ENCODE measurements at places on chromosomes 16 and 17.

GRCh38 chr16:23979441-23979840 lies 143.7 kb downstream of the PRKCB start:
- DNase-seq = no peak

- no peak for DNase-seq
Observed at GRCh38 chr17:8563024-8563776, 67.3 kb downstream of the MYH10 start.

GRCh38 chr17:72299100-72299499 lies 178.3 kb downstream of the SOX9 start:
- no peak for DNase-seq

- peak; percentile 82 for DNase-seq
Observed at GRCh38 chr17:32015245-32016013, 8.2 kb downstream of the LRRC37B start.

DNA sequence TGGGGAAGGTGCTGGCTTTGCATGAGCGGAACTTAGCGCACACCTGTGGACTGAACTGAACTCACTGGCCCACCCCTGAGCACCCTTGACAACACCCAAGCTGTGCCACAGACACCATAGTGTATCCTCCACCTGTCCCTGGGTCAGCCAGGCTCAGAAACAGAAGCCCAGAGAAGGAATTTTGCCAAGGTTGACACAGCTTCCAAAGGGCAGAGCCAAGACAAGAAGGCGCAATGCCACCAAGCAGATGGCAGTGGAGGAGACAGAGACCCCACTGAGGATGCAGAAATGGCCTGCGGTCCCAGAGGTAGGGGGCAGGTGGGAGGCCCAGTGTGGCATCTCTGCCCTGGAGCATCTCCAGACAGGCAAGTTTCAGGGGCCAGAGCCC lies 169.0 kb downstream of the ENGASE start:
- DNase-seq = no peak
